ENCODE measurements at places on chromosomes 5 and 9. TPM values are rescaled to one million over a fixed set of nuclear protein-coding genes. Genes with fewer than 3 reads are reported as not detected.

NTNG2 gene
- 46.3 TPM for total RNA-seq

ADAMTSL1 gene
- 7.3 TPM for total RNA-seq

MARCOL gene
- total RNA-seq, result not detected

NR6A1 gene
- total RNA-seq, result 2.0 TPM

MAP1B gene
- 593 TPM for total RNA-seq

CMYA5 gene
- total RNA-seq, result 1.2 TPM

COL5A1 gene
- 4.5 TPM for total RNA-seq

AGPAT2 gene
- total RNA-seq, result 2.2 TPM

GPR151 gene
- 0.31 TPM for total RNA-seq

SHC3 gene
- total RNA-seq, result 51.5 TPM

SAXO1 gene
- total RNA-seq, result not detected

OBP2B gene
- not detected for total RNA-seq

CCDC183 gene
- total RNA-seq, result 2.8 TPM

TAF11L7 gene
- not detected for total RNA-seq

IL5 gene
- total RNA-seq, result not detected

CD14 gene
- total RNA-seq, result 15.4 TPM

ESM1 gene
- total RNA-seq, result 0.47 TPM

SPINK6 gene
- not detected for total RNA-seq
